ENCODE measurements at places on chromosomes 1 and 21.
A peak's percentile ranks its signal among the peaks of the same experiment; 100 is the strongest.

- no peaks in the 10 kb centered on the region for H3K36me3 ChIP-seq
- H3K4me3 ChIP-seq, result no peak overlapping the region
- no peak overlapping the region for H3K27ac ChIP-seq
- no peaks in the 10 kb centered on the region for H3K27me3 ChIP-seq
- DNase-seq, result no peak
Measured at GRCh38 chr1:208538587-208538986, 294.4 kb upstream of the PLXNA2 start.

GRCh38 chr21:33015096-33015495 lies 10.6 kb upstream of the OLIG2 start:
- no peak overlapping the region for H3K27ac ChIP-seq
- no peaks in the 10 kb centered on the region for H3K4me1 ChIP-seq
- no peaks in the 10 kb centered on the region for H3K36me3 ChIP-seq

DNA sequence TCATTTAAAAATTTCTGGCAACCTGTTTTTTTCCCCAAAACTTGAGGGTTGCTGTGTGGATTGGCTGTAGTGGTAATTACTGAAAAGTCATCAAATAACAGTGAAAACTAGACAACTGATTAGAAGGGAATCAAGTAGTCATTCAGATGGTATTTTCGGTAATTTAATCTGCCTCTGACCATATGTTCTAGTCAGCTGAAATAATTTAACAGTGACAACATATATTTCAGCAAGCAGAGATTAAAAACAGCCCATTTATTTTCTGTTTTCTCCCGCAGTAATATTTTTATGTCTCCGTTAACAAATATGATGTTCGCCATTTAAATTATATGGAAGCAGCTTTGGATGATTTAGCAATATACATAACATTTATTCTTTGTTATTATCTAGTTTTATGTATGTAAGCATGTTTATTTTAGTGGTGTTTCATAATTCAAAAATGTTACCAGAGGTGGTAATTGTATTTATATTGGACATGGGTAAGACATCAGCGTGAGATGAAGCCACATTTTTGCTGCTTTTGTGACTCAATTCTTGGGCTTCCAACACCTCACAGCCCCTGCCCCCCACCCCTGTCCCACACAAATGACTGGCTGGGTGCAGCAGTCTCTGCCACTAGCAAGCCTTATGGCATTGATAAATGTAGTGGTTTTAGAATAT lies 104.4 kb downstream of the GALNT2 start:
- no peak overlapping the region for H3K27ac ChIP-seq
- H3K27me3 ChIP-seq, result no peaks in the 10 kb centered on the region
- H3K36me3 ChIP-seq, result no peaks in the 10 kb centered on the region
- no peak overlapping the region for H3K4me3 ChIP-seq
- H3K4me1 ChIP-seq, result peaks cover 10% of the 10 kb centered on the region
- no peak for DNase-seq

- peaks cover 9% of the 10 kb centered on the region for H3K36me3 ChIP-seq
- DNase-seq, result no peak
- H3K27ac ChIP-seq, result no peak overlapping the region
- no peak overlapping the region for H3K4me3 ChIP-seq
- no peaks in the 10 kb centered on the region for H3K4me1 ChIP-seq
Measured at GRCh38 chr1:91523482-91523881, 22.8 kb downstream of the CDC7 start.

DNA sequence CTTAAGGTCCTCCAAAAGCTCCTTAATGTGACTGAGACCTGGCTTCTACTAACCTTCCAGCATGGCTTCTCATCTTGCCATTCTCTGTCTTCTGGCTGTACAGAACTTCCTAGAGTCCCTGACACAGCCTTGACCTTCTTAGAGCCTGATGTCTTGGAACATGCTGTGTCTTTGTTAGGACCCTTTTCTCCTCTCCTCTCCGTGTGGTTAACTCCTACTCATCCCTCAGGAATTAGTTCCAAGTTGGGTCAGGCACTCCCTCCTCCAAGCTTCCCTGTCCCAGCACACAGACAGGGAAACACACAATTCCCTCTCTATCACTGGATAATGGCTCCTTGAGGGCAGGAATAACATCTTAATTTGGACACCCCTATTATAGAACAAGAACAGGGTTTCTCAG lies 275.4 kb upstream of the USP24 start:
- no peak overlapping the region for H3K27ac ChIP-seq
- H3K4me1 ChIP-seq, result no peaks in the 10 kb centered on the region

DNA sequence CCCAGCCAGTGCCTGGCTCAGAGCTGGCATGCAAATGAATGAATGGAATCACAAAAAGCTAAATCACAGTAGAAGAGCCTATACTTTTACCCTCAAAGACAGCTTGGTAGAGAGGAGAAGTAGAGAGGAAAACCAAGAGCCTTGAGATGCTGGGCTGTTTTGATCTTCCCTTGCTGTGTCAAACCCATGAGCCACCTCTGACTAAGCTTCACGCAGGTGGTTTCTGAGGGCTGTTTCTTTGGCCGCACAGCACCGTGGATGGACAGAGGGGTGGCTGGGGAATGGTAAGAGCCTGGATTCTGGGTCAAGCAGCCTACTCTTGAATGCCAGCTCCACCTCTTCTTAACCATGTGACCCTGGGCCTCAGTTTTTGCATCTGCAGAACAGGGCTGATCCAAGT lies 18.6 kb downstream of the ABCG1 start:
- H3K36me3 ChIP-seq, result no peaks in the 10 kb centered on the region
- H3K4me3 ChIP-seq, result no peak overlapping the region
- no peak for DNase-seq
- H3K4me1 ChIP-seq, result peaks cover 7% of the 10 kb centered on the region
- H3K27me3 ChIP-seq, result no peaks in the 10 kb centered on the region

DNA sequence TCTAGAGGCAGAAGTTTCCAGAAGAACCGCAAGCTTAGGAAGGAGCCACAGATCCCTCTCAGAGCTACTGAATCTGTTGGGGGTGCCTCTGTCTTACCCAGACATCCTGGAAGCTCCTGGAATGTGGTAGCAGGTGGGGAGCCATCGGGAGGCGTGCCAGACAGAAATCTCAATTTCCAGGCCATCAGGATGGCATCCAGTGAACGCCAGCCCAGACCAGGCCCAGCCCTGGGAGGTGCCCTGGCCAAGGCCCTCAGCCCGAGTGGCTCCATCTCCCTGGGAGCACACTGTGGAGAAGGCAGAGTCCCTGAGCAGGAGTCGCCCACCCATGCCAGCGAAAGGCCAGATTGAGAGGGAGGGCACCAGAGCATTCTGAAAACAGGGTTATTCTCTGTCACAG lies 2.5 kb downstream of the ABCA4 start:
- H3K4me1 ChIP-seq, result no peaks in the 10 kb centered on the region
- DNase-seq, result no peak
- H3K27ac ChIP-seq, result no peak overlapping the region
- peaks cover 19% of the 10 kb centered on the region for H3K27me3 ChIP-seq
- H3K4me3 ChIP-seq, result no peak overlapping the region

- H3K4me1 ChIP-seq, result peaks cover 17% of the 10 kb centered on the region
- H3K27me3 ChIP-seq, result peaks cover 22% of the 10 kb centered on the region
- H3K27ac ChIP-seq, result 0 out of 2 replicates have a peak overlapping the region, but pooled peaks have one; percentile 46
- H3K4me3 ChIP-seq, result peak overlapping the region; percentile 67
Measured at GRCh38 chr1:210251680-210252490, 19.3 kb downstream of the SERTAD4 start.

GRCh38 chr1:231103961-231104360 lies 57.9 kb upstream of the TRIM67 start:
- H3K36me3 ChIP-seq, result no peaks in the 10 kb centered on the region
- DNase-seq, result no peak
- H3K4me1 ChIP-seq, result no peaks in the 10 kb centered on the region
- H3K4me3 ChIP-seq, result no peak overlapping the region

DNA sequence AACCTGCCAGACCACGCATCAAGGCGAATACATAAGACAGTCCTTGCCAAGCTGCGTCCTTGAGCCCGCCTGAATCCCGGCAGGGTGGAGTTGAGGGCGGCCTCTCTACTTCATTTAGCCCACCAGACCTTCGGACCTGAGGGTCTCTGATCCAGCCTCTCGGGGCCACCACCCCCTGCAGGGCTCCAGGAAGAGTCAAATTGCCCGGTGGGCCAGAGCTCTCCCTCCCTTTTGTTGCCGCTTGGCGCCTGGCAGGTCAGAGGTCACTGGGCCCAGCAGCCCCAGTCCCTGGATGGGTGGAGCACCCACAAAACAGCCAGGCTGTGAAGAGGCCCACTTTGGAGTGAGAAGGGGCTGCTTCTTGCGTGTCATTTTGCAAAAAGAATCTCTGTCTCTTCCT lies 9.0 kb downstream of the GNG4 start:
- H3K36me3 ChIP-seq, result no peaks in the 10 kb centered on the region
- no peak overlapping the region for H3K27ac ChIP-seq
- peak; percentile 46 for DNase-seq
- H3K4me1 ChIP-seq, result peaks cover 18% of the 10 kb centered on the region
- H3K4me3 ChIP-seq, result no peak overlapping the region

DNA sequence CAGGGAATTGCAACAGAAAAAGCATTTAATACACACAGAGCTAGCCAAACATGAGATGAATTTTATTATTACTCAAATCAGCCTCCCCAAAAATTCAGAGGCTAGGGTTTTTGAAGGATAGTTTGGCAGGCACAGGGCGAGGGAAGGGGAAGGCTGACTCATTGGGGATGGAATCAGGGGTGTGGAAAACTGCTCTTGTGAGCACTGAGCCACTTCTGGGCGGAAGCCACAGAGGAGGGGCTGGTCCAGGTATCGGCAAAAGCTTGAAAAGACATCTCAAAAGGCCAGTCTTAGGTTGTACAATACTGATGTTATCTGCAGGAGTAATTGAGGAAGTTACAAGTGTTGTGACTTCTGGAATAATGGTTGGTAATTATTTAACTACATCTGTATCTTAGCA lies 109.4 kb downstream of the TLR5 start:
- no peak overlapping the region for H3K4me3 ChIP-seq
- DNase-seq, result no peak
- no peaks in the 10 kb centered on the region for H3K36me3 ChIP-seq
- H3K4me1 ChIP-seq, result peaks cover 29% of the 10 kb centered on the region
- H3K27me3 ChIP-seq, result no peaks in the 10 kb centered on the region
- H3K27ac ChIP-seq, result no peak overlapping the region

DNA sequence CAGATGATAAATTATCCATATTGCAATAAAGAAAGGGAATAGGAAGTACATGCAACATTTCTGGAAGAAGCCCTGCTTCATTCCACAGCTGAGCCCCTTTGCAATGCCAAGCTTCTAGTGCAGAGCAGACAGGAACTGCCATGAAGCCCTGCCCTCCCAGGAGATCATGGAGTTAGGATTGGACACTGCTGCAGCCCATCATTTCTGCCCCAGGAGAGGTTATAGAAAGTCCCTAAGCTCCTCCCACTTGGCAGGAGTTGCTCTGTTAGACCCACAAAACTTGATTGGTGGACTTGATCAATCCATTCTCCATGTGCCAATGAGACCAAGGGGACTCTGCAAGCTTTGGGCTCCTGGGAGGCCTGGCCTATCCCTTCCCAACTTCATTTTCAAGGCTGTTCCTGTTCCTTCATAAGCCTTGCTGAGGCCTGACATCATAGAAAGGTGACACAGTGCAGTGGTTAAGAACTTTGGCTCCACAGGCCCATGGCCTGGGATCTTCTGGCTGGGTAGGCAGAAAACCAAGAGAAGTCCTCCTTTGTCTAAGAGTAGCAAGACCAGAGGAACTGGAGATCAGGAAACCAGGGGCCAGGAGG lies 1.3 kb upstream of the LAPTM5 start:
- H3K4me3 ChIP-seq, result no peak overlapping the region
- no peak for DNase-seq
- H3K27me3 ChIP-seq, result no peaks in the 10 kb centered on the region
- H3K27ac ChIP-seq, result no peak overlapping the region
- H3K36me3 ChIP-seq, result no peaks in the 10 kb centered on the region

DNA sequence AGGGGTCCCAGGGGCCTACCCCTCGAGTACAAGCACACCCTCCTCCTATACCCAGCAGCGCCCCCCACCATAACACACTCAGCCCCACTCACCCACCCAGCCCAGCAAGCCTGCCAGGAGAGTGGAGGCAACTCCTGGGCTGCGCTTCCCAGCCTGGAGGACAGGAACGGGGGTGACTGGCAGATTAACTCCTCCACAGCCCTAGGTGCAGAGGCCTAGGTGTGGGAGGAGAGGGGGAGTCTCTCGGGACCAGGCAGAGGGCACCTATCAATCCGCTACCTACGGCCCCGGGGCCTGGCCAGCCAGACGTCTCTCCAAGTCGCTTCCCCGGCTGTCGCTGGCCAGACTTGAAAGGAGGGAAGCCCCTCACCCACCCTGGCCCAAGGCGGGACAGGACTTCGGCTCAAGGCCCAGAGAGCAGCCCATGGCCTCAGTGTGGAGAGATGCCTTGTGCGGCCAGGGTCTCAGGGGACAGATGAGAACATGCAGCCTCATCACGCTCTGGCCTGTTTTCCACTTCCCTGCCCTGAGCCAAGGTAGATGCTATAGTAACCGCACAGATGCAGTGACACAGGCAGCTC lies 24.9 kb downstream of the MATN1 start:
- H3K4me3 ChIP-seq, result no peak overlapping the region
- DNase-seq, result no peak
- H3K27ac ChIP-seq, result no peak overlapping the region
- H3K4me1 ChIP-seq, result peaks cover 3% of the 10 kb centered on the region
- no peaks in the 10 kb centered on the region for H3K36me3 ChIP-seq
- H3K27me3 ChIP-seq, result no peaks in the 10 kb centered on the region

DNA sequence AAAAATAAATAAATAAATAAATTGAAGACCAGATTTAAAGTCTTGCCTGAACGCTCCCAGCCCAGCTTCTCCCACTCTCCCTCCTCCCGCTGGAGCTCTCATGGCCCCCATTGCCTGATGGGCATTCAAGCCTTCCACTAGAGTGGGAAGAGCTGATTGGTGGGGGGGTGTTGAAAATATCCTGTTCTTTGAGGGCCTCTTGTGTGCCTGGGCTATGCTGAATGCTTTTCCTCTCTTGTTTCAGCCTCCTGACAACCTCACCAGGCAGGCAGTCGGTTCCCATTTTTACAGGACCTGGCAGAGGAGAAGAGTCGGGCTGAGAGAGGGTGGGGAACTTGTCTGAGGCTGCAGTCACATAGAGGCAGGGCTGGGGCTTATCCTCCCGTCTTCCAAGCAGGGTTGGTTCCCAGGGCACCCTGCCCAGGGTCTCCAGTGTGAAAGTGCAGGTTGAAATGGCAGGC lies 59.2 kb upstream of the SSBP3 start:
- H3K4me1 ChIP-seq, result peaks cover 10% of the 10 kb centered on the region
- H3K36me3 ChIP-seq, result no peaks in the 10 kb centered on the region
- DNase-seq, result no peak
- no peak overlapping the region for H3K27ac ChIP-seq
- H3K27me3 ChIP-seq, result no peaks in the 10 kb centered on the region
- H3K4me3 ChIP-seq, result no peak overlapping the region

DNA sequence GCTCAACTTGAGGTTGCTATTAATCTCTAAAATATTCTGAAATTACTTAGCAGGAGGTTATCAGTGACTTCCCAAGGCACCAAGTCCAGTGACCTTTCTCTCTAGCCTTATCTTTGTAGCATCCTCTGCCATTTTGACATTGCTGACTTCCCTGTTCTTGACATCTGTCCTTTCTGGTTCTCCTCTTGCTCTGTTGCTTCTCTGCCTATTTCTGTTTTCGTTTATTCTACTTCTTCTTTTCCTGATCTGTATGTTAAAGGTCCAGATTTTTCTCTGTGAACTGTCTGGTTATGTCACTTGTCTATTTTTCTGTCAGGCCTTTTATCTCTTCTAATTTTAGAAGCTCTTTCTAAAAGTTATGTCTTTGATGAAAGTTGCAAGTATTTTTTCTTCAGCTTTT lies 178.8 kb downstream of the VPS13D start:
- no peak overlapping the region for H3K4me3 ChIP-seq
- H3K27ac ChIP-seq, result no peak overlapping the region
- no peak for DNase-seq
- H3K27me3 ChIP-seq, result no peaks in the 10 kb centered on the region
- peaks cover 15% of the 10 kb centered on the region for H3K36me3 ChIP-seq

GRCh38 chr1:169528215-169529067 lies 42.7 kb upstream of the SLC19A2 start:
- no peaks in the 10 kb centered on the region for H3K27me3 ChIP-seq
- no peaks in the 10 kb centered on the region for H3K36me3 ChIP-seq
- H3K27ac ChIP-seq, result peak overlapping the region; percentile 42
- no peak for DNase-seq
